ENCODE measurements at places on chromosomes 16 and 17.

- DNase-seq: no peak
Observed at GRCh38 chr16:66058172-66058691, 308.3 kb upstream of the CDH5 start.

DNA sequence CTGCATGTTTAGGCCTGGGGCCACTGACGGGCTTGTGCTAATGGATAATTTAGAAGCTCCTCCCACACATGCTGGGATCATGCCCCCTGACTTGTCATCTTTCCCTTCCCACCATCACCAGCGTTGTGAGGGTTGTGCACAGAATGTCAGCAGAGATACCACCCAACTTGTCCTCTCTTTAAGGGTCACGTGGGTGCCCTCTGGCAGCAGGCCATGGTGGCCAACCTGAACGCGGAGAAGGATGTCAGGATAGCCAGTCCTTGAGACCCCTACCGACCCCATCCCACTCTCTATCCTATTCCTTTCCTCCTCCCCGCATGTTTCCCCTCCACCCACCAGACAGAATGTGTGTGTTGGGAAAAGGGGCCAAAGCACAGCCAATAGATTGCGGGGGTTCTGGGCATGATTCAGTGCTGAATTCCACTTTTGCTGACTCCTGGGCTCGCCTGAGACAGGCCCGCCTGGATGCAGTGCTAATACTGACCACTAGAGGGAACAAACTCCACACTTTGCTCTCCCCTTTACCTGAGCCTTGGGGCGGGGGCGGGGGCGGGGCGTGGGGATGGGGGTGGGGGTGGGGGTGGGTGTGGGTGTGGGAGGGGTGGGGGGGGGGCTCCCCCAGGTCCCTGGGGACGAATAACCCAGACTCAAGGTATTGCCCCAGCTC, at the start of gene GH2:
TSS of gene GH2 (minus strand) at position 10 of the 667 bp plus-strand sequence. CDS start 143 bp downstream, outside the sequence.
- peak; percentile 29 for DNase-seq

DNA sequence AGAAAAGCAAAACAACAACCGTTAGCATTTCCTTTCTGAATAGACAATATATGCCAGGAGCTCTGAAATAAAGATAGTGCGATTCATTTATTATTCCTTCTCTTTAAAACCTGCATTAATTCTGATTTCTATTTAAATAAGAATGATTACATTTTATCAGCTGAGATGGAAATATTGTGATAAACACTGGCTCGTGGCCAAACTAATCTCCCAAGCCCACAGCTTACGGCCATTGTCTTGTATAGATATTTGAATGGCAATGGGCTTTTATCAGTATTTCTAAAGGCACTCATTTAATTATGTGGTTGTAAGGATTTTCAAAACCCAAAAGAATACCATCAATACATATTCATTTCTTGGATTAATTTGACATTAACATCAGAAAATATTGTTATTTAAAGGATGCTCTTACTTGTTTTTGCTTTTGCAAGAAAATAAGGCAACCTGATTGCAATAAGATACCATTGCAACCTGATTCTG, 123.7 kb upstream of the IRX5 start:
- DNase-seq: no peak

GRCh38 chr17:3834811-3835210, 11.2 kb downstream of the NCBP3 start:
- DNase-seq: no peak

- DNase-seq: no peak
Observed at GRCh38 chr16:27561216-27561615, 11.3 kb downstream of the KATNIP start.

DNA sequence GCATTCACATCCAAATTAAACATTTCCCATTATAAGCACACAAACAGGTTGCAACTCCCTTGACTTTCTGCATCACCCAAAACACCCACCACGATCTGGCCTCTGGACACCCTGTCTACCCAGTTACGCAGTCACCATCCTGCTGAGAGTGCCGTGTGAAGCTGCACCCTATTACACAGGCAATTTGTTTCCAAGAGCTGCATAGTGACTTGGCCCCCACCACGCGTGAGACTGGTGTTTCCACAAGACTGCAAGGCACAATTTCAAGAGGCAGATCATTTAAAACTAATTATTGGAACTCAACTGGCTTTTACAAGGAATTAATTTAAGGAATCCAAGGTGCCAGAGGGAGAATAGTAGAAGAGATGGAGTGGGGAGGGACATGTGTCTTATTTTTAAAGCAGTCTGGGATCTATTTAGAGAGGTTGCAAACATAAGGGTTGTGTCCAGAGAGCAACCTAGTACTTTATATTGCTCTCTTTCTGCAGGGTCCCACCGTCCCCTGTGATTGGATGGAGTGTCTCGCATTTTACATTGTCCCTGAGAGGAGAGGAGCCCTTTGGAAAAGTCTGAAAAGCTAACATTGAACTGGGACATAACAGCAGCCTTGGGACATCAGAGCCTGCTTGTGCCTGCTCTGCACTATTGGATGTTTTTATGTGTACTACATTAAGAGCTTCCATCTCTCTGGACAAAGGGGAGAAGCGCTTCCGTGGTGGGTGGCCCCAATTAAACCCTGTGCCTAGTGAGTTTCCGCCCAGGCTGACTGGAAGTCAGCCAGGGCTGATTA, 8.7 kb upstream of the ADAMTS18 start:
- DNase-seq: peak; percentile 62

DNA sequence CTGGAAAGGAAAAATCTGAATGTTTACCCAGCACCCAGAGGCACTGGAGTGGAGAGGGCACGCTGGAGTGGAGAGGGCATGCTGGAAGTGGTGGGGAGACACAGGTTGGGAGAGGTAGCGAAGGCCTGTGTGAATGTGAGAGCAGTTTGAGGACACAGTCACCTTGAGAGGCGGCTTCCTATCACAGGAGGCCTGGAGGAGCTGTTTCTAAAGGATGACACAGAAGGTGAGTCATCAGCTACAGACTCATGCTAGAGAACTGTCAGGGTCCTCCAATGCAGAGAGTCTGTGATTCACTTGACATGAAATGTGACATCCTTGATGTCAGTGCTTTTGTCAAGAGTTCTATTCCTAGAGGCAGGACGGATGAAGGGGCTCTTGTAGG, 13.8 kb downstream of the CTRL start:
- no peak for DNase-seq

GRCh38 chr17:57143919-57144318, 58.9 kb downstream of the AKAP1 start:
- no peak for DNase-seq

DNA sequence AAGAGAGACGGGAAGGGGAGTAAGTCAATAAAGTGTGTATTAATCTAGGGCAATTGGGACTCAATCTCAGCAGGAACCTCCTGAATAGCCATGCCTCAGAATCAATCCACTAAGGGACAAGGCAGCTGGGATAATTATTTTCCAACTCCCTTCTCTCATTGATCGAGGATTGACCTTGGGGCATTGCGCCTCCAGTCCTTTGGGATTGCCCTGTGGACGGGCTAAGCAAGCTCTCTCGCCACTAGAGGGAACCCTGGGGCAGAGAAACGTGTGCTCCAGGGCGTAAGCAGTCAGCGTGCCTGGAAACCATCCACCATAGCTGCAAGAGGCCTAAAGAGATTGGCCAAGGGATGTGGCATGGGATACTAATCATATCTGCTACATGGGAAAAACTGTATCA, 53.9 kb upstream of the ERCC4 start:
- peak; percentile 28 for DNase-seq

DNA sequence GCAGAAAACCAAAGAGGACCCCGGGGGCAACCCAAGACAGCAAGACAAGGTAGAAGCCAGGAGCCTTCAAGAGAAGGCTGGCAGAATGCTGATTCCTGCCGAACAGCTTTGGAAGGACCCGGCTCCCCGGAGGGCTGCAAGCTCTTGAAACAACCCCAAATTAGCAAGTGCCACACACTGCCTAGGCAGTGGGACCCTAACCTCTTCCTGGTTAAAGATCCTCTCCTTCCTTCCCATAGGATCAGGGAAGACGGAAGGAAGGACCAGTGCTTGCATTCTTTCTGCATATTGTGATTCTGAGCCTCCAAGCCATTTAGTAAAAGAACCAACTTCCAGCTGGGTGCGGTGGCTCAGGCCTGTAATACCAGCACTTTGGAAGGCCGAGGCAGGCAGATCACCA, 122.0 kb upstream of the AXIN2 start:
- DNase-seq: no peak

DNA sequence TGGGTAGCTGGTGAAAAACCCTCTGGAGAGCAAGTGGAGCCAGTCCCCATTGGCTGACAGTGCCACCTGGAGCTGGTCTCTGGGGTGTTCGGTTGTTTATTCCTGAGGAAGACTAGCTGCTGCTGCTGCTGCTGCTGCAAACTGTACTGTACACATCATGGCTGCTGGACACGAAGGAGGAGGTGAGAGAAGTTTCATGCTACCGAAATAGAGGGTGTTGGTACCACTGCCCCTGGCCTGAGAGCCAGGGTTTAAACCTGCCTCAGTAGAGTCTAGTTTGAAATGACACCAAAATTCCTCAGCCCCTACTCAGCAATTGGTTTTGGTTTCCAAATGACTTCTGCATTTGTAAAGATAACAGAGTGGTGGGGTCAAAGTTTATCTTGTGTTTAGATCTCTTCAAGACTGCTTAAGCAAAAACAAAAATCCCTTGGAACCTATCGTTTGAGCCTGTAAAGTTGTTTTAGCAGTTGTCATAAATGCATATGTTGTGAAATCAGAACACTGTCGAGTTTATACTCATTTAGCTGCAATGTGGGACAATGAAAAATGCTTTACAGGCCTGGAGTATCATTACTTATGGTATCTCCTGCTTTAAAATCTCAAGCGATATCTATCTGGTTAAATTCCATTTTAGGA, 40.8 kb downstream of the CYB5B start:
- DNase-seq: no peak

DNA sequence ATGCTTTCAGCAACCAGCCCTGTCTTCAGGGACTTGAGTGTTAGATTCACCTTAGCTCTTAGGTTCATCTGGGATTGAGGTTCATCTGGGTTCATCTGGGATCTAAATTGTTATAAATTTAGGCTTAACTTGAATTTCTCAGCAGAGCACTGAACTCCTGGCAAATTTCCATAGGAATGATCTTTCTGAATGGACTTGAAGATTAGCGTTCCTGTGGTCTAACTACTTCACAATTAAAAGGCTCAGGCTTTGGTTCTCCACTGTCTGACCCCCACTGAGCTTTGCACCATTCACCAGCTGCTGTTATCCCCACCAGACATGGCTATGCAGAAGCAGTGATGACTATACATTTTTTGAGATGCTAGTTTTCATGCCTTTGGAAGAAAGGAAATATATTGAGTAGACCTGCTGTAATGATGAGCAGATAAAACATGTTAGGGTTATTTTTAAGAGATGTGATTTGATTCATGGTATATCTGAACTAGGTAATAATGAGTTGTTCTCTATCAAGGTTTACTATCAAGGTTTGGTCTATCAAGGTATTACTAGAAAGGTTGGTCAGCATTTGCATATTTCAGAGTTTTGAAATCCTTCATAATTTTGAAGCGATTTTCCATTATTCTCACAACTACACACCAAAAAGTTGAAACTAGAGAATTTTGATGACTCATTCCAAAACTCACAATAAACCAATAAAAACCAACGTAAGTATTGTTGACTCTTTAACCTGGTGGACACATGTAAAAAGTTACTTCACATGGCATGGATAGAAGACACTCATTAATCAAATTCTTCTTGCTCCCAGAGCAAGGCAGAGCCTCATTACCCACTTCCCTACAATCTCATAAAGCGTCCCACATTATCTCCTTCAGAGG, 71.7 kb downstream of the SNX11 start:
- no peak for DNase-seq

GRCh38 chr16:3861808-3862451, 18.6 kb downstream of the CREBBP start:
- DNase-seq: peak; percentile 31

Measured in G401 (cell line).